CD4-positive, alpha-beta T cell treated with Interleukin-12 subunit alpha and Interleukin-12 subunit beta, for 1 hour (primary cell): ENCODE measurements at places on chromosomes 11 and 22.

DNA sequence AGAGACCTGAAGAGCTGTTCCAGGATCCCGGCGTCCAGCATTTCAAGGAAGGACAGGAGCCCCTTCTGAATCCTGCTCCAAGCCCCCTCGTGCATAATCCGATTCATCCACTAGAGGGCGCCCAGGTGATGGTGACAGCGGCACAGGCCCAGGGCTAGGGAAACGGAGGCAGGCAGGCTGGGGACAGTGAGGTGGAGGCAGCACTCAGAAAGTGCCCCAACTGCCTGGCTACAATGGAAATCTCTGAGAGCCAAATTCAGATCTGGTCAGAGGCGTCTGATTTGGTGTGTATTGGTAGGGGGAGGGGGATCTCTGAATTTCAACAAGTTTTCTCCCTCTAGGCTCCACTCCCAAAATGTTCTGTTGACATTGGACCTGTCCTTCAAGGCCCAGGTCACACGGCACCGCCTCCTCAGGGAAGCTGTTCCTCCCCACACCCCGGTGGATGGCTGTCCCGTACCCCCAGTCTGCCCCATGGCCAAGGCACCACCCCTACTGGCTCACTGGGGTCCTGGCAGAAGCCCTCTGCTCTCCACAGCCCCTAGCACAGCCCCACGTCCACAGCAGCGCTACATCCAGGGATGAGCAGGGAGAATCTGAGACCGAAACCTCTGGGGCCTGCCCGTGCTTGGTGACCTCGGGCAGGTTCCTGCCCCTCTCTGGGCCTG is 142.9 kb downstream of the CRYBB2 start:
- DNase-seq: peak; percentile 65

GRCh38 chr11:2570841-2571597 is 126.2 kb downstream of the KCNQ1 start:
- no peak for DNase-seq

- DNase-seq: no peak
These were observed 1.4 kb upstream of the TRMT2A start for GRCh38 chr22:20118300-20119020.

GRCh38 chr11:12731841-12732336 is 57.7 kb downstream of the TEAD1 start:
- DNase-seq: no peak

DNA sequence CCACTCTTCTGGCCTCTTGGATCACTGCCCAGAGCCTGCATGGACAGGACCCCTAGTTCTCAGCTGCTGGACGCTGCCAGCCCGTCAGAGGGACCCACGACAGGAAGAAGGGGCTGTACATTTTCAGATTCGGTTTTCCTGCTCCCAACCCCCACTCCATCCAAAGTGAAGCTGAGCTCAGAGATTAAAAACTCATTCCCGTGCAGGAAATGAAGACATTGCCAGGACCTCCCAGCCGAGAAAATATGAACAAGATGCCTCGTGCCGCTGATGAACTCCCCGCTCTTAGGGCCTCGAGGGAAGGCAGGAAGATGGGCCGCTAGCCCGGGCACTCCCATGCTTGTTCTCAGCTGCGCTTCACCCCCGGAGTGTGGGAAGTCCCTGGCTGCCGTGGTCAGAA is 36.1 kb downstream of the RPUSD4 start:
- DNase-seq: no peak

GRCh38 chr11:73423506-73423905 is 47.3 kb downstream of the RELT start:
- DNase-seq: no peak

DNA sequence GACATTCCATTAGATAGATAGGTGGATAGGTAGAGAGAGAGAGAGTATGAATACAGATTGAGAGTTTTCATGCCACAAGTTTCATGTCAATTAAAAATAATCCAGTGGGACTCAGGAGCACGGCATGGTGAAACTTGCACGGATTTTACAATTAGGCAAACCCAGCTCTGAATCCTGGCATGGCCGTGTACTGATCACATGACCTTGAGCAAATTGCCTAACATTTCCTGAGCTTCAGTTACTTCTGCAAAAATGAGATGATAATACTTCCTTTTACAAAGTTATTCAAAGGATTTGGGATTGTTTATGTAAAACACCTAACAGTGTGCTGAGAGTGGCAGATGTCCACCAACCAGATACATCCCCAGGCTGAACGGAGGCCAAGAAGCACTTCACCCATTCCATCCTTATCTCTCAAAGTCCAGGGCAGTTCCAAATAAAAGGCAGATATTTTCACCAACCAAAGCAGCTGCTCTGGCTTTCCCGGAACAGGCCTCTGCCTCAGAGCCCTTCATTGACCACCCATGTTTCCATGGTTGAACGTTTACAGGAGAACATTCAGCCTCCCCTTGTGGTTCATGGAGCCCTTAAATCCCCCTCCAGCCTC is 17.9 kb downstream of the APLNR start:
- no peak for DNase-seq

GRCh38 chr22:30277547-30278344 is 11.1 kb upstream of the OSM start:
- no peak for DNase-seq

GRCh38 chr22:48052621-48052890 is 1290.1 kb downstream of the TBC1D22A start:
- DNase-seq: no peak

GRCh38 chr11:32198053-32198452 is 107.2 kb downstream of the RCN1 start:
- no peak for DNase-seq

GRCh38 chr22:24588381-24588756 is 4.5 kb downstream of the LRRC75B start:
- no peak for DNase-seq

- DNase-seq: no peak
These were observed 50.7 kb downstream of the IGLL1 start for GRCh38 chr22:23529166-23530103.

DNA sequence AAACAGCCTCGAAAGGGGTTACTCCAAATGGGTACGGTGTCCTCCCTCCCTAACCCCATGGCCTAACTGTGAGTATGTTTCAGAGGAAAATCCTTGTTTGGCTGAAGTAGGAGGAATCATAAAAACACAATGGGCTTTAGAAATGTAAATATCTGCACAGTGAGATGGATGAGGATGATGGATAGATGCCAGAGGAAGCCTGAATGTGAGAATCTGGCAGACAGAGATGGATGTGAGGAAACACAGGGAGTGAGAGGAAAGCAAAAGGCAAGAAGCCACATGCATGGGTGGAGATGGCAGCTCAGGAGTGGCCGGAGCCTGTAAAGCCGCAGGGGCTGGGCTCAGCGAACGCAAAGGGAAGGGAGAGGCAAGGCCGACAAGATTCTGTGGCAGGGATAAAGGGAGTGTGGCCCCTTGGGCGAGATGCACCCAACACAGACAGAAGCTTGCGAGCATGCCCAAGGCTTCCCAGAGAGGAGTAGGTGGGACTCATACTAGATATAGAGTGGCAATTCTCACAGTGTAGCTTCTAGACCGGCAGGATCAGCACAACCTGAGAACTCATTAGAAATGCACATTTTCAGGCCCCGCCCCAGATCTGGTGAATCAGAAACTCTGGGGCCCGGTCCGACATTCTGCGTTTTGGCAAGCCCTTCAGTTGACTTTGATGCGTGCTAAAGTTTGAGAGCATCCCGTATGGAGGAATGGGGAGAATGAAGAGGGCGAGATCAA is 237.3 kb upstream of the CADM1 start:
- DNase-seq: no peak

DNA sequence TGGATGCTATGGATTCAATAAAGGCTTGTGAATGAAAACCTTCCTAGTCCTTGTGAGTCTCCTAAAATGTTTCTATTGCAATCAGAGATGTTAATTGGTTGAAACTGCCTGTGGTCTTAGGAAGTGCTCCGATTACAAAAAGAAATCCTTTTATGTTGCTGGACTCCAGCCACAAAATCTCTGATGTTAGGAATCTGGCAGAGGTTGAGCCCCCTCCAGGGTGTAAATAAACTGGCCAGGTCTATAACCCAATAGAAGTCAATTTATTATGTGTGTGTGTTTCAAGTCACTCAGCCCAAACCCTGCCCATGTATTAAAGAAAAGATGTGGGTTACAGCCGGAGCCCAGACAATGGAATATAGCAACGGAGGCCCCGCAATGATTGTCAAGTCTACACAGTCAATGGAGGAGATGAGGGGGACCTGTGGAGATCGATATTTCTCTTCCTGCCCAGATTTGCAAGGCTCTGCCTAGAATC is 218.1 kb upstream of the SORL1-AS1 start:
- no peak for DNase-seq

- DNase-seq: no peak
These were observed 343.8 kb upstream of the ANO3 start for GRCh38 chr11:25988178-25988577.

DNA sequence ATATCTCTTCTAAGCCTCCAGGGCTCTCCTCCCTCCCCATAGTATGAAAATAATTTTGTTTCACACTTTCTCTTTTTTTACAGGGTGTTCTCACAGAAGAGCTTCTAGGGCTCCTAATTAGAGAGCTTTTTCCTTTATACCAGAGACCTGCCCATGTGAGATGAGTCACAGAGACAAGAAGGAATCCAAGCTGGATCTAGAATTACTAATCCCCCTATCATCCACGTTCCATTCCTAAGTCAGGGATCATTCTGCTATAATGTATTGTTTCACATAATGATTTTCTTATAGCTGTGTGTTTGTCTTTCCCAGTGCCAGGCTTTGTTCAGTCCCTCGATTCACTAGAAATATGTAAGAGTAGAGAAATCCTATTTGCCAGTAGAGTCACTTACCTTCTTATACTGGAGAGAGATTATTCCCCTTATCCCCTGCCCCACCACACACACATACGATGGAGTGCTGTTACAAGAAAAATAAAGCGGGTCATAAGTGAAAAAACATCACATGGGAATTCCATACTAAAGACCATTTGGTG is 778.3 kb upstream of the LRRC4C start:
- DNase-seq: no peak

DNA sequence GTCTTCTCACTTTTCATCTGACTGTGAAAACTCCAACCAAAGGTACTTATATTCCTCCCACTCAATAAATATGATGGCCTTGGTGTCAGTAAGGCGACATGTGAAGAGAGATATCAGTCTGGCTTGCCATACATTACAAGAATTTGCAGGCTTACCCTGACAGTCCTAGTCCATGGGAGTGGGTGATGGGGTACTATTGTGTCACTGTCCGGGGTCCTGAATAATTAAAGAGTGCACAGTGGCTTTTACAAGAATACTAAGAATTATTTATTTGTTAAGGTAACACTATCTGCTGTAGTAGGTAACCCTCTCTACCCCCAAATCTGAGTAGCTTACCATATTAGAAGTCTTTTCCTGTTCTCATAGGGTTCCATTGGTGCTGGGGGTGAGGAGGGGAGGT is 23.1 kb upstream of the IZUMO1R start:
- no peak for DNase-seq

DNA sequence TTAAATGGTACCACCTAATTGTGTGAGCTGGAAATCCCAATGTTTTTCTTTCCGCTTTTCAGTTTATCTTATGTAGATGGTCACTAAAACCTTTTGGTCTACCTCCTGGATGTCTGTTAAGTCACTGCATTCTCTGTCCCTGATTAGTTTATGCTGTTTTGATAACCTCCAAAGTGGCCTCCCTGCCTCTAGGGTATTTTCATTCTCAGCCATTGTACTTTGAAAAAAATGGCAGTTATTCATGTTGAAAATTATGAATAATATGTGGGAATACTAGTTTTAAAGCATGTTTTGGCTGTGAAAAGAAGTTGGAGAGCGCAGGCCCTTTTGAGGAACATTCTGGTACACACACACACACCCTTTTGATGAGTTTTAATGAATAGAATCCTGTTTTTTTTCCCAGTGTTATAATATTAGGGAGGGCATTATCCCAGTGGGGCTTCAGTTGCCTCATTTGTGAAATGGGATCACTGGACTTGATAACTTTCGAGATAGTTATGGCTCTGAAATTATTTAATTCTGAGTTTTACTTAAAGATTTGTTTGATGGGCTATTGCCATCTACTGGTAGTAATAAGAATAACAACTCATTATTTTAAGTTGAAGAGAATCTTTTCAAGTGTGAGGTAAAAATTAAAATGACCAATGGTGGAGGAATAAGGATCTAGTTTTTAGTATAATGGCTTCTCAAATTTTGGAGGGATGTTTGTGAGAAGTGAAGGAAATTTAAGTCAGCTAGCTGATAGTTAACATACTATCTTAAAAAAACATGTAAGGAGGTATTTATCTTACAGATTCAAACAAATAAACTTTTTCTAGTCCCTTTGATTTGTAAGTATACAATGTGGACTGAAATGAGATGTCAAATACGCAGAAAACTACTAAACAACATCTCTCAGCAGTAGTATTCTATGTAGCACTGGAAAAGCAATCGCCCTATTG is 3.9 kb downstream of the FDX1 start:
- peak; percentile 38 for DNase-seq
